ENCODE measurements at places on chromosomes 12 and 14.
A peak's percentile ranks its signal among the peaks of the same experiment; 100 is the strongest.

GRCh38 chr12:52798671-52799504, 3.0 kb upstream of the KRT3 start:
- DNase-seq: no peak

GRCh38 chr14:34931206-34931605, 51.6 kb upstream of the SRP54 start:
- DNase-seq: no peak

DNA sequence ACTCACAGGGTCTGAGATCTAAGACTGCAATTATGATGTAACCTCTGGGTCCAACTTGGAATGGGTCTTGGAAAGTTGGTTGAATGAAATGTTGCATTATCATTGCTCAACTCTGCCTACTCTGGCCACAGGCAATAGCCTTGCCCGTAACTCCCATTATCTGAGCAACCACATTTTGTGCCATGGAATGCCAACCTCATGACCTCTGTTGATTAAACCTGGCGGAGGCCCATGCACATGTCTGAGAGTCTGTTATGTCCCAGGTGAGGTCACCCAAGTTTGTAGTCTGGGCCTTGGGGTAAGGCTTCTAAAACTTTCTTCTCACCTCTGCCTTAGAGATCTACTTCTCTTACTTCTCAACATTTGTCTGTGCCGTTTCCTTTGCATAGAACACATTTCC, 140.9 kb downstream of the TBX5 start:
- DNase-seq: no peak

GRCh38 chr14:50366115-50366514, 30.6 kb downstream of the CDKL1 start:
- DNase-seq: no peak

- no peak for DNase-seq
These were observed 8.1 kb downstream of the ATP6V0A2 start for GRCh38 chr12:123720141-123720814.

- DNase-seq: no peak
These were observed 25.9 kb downstream of the TMEM117 start for GRCh38 chr12:43861840-43862150.

DNA sequence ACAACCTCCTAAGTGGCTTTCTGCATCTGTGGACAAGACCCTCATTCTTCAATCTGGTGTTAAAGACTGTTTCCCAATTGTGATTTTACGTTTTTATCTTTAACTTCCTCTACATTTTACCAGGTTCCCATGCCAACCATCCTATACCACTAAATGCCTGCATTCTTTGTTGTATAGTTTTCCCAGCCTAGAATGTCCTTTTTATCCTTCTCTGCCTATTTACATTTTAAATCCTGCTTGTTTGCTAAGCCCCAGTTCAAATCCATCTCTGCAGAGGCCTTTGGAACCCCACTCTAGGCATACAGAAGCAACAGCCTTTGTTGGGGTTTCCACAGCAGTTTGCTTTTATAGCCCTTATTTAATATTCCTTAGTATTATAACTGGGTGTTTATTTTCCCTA, 325.1 kb upstream of the DDHD1 start:
- DNase-seq: no peak

DNA sequence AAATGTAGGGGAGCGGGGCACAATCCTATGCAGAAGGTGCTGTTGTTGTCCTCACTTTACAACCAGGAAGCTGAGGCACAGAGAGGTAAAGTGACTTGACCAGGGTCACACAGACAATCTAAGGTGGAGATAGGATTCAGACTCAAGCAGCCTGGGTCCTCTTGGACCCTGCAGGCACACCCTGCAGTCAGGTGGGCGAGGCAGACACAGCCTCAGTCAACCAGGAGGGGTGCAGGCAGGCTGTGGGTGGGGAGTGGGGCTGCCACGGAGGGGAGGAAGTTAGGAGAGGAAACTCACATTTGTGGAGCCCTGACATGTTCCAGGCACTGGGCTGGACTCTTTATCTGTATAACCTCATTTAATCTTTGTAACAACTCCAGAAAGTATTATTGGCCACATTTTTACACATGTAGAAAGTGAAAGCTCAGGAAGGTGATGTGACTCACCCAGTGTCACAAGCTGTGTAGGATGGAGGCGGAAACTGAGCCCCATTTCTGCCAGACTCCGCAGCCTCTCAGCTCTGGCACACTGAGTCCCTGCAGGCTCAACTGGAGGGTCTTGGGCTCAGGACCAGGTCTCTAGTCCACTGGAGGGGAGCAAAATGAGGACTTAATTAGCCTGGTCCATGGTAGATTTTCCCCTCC, 24.9 kb upstream of the CHGA start:
- DNase-seq: no peak

DNA sequence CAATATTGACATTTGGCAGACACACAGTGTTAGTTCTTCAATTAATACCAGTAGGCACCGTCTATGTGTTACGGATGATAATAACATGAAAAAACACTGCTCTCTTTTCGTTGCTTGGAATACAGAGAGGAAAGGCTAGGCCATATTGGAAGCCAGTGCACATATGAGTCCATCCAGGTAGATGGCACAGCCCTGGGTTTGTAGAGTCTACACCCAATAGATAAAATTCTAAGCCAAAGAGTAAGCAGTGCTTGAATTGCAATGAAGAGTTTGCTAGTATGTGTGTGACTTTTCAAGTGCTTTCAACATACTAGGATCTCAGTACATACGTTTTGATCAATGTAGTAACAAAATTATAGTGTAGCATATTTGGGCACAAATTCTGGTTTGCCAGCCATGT, 243.3 kb upstream of the AVPR1A start:
- DNase-seq: no peak

DNA sequence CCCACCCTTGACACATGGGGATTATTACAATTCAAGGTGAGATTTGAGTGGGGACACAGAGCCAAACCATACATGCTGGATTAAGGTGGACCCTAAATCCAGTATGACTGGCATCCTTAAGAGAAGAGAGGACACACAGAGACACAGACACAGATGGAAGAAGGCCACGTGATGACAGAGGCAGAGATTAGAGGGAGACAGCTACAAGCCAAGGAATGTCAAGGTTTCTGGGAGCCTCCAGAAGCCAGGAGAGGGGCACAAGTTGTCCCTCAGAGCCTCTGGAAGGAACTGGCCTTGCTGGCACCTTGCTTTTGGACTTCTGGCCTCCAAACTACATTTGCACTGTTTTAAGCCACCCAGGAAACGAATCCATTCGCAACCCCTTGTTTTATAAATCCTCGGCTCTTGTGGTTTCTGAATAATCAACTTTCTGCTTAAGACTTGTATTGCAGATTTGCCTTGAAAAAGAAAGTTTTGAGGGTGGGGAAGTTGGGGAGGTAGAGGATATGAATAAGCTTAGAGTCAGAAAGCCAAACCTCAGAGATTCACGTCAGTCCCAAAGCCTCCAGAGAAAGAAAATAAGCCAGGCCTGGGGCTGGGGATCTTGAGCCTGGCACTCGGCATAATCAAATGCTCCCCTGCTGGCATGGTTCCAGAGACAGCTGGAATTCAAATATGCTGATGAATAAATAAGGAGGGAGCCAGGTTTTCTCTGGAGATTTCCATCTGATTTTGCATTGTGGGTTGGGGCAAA, 224.2 kb upstream of the PWP1 start:
- peak; percentile 52 for DNase-seq

DNA sequence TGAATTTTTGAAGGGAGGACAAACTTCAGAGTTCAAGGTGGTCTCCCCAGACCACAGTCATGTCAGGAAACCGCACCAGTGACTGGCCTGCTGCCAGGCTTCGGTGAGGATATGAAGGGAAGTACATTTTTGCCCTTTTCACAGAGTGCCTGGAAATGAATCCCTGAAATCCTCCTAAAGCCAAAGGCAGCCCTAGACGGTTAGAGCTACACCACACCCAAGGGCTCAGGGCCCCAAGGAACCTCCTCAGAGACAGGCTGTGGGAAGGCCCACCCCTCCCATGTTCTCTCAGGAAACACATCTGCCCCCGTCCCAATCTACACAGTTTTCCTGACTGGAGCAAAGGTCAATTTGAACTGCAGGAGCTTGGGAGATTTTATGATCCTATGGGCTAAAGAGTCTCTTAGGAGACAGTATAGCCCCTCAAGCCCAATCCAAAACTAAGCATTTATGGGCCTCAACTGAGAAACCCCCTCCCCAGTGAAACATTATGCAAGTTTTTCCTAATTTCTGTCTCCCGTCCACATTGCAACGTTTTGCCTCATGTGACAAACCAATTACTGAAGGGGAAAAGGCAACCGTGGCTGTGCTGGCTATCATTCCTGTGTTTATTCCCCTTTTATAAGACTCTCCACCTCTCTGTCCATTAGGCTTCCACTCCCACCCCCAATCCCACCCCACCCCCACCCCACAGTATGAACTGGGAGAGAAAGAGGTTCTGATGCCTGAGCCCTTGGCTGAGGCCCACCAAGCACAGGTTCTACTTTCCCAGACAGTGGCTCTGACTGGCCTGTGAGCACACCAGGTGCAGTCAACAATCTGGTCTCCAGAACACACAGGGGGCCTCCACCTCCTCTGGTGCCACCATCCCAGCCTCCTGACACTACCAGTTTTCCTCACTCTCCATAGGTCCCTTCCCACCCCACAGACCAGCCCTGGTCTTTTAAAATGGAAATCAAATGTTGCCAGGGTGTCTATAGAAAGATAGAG, 9.6 kb upstream of the RNASE1 start:
- no peak for DNase-seq

DNA sequence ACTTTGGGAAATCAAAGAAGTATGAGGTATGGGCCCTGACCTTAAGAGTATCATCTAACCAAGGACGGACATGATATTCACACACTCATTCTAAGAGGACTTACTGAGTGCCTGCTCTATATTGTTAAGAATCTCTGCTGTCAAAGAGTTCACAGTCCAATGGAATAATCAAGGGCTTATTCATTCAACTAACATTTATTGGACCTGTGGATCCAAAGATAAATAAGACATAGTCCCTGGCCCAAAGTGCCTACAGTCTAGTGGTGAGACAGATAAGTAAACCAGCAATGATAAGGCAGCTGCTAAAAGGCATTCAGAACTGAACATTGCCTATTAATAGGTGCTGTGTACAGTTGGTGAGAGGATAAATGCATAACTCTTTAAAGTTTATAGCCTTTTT, 11.0 kb downstream of the WDR20 start:
- DNase-seq: no peak

GRCh38 chr12:84508851-84509260, 403.7 kb downstream of the SLC6A15 start:
- DNase-seq: no peak

GRCh38 chr14:104977681-104978653, at the start of gene AHNAK2:
AHNAK2 (minus strand) TSS chr14:104978374; CDS start chr14:104978237, 137 bp downstream.
- DNase-seq: peak; percentile 70

- peak; percentile 71 for DNase-seq
These were observed 1.1 kb downstream of the ANKS1B start for GRCh38 chr12:99983456-99984258.

DNA sequence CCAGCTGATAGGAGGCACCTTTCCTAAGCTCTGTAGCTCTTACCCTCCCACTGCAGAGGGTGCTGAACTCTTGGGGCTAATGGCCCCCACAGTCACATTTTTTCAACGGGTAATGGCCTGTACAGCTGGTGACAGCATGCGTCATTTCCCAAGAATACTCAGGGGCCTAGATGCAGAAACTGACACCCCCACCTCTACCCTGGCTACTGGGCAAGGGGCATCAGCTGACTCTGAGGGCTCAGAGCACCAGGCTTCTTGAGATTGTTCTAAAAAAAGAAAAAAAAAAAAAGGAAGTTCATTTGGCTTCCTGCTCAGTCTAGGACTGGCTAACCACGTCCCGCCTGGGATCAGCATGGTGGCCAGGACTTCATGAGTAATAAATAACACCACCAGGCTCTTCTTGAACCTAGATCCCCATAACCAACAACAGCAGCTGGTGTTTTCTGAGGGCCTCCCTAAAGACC, 35.2 kb downstream of the ZFP36L1 start:
- peak; percentile 53 for DNase-seq

- DNase-seq: no peak
These were observed 89.4 kb downstream of the GALNT9 start for GRCh38 chr12:132239796-132240668.

GRCh38 chr12:88108021-88108420, 33.9 kb downstream of the CEP290 start:
- no peak for DNase-seq

DNA sequence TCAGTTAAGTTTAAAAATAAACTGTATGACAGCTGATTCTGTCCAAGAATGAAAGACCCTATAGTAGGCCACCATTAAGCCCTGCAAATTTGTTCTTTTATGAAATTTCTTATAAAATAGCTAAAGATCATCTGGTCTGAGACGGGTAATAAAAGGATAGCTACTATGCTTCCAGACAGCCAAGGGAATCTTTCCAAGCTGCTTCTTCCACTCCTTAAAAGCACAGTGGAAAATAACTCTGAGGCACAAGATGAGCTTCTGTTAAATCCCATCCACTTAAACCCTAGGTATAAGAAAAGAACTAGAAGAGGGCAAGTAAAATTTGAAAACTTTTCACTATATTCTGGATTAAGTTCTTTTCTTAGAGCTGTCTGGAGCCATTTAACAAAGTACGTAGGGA, 194.3 kb downstream of the CAPZA3 start:
- no peak for DNase-seq

- DNase-seq: no peak
These were observed 25.5 kb downstream of the ZC2HC1C start for GRCh38 chr14:75094896-75095295.

DNA sequence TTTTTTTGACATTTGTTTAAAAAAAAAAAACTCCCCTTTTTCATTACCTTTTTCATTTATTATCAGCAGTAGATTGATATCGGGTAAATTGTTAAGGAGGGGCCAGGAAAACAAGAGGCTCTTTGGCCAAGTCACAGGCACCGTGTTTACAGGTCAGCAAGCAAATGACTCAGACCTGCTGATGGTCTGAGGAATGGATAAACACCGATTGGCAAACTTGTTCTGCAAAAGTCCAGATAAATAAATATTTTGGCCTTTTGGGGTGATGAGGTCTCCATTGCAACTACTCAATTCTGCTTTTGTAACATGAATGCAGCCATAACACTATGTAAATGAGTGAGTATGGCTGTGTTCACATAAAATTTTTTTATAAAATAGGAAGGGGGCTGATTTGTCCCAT, 94.0 kb downstream of the RPS29 start:
- DNase-seq: no peak

- no peak for DNase-seq
These were observed 1.3 kb upstream of the IGFBP6 start for GRCh38 chr12:53096089-53096741.

DNA sequence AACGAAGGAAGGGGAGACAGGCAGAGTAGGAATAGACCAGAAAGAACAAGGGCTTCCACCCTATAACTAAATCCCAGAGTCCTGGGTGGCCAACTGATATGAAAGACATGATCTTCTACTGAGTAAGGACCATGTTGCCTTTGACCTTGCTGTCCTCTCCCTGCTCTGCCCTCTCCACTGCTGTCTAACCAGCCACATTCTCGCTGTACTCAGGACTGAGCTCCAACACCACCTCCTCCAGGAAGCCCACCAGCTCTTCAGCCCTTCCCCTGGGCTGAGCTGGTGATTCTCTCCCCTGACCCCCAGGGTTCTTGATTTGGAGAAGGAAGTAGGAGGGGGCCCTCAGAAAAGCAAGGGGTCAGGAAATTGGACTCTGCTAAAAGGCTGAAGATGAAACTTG, 159.2 kb downstream of the DICER1 start:
- DNase-seq: no peak

GRCh38 chr12:29157486-29157946, 8.4 kb downstream of the FAR2 start:
- DNase-seq: no peak

Data from NCI-H2171 treated with DMSO at 0.1 percent for 48 hours (cell line).